ENCODE measurements at places on chromosomes 4 and X.

DNA sequence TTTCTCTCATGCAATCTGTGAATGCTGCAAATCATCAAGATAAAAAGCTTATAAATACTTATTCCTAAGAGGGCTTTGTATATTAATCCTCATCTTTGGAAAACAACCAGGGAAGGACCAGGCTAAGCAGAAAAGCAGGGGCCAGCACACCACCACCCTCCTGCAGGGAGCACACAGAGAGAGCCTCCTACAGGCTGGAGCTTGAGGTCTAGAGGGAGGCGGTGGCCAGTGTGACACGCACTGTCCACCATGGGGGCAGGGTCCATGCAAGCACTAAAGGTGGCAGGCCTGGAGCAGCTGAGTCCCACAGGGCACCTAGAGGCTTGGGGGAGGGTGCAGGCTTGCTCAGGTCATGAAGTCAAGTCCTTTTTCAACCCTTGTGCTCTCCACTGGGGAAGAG is 236.9 kb downstream of the TACR3 start:
- DNase-seq, result no peak

DNA sequence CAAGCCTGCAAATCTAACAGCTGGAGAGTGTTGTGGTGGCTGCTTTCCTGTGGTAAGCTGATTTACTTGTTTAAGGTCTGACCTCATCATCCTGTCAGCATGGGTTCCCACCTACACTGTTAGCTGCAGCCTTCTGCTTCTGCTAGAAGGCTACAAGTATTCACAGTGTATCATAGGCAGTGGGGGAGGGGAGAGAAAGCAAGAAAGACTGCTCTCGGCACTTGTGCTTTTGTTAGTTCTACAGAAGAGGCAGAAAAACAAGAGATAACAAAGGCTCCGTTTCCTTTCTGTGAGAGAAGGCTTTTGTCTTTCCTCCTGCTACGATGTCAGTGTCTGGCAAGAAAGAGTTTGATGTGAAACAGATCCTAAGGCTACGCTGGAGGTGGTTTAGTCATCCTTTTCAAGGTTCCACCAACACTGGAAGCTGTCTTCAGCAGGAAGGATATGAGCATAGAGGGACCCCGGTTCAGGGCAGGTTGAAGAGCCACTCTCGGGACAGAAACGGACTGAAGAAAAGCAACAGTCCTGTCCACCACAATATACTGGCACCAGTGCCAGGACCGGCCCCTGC is at the start of gene KLHL4:
Gene KLHL4 (plus strand): TSS at position 232 of the 571 bp plus-strand sequence. CDS start 92 bp downstream, at position 324.
- no peak for DNase-seq

- DNase-seq, result no peak
Measured at GRCh38 chr4:173801361-173801760, 271.3 kb upstream of the HAND2 start.

GRCh38 chr4:105107095-105107856 is 39.4 kb upstream of the TET2 start:
- DNase-seq, result no peak

DNA sequence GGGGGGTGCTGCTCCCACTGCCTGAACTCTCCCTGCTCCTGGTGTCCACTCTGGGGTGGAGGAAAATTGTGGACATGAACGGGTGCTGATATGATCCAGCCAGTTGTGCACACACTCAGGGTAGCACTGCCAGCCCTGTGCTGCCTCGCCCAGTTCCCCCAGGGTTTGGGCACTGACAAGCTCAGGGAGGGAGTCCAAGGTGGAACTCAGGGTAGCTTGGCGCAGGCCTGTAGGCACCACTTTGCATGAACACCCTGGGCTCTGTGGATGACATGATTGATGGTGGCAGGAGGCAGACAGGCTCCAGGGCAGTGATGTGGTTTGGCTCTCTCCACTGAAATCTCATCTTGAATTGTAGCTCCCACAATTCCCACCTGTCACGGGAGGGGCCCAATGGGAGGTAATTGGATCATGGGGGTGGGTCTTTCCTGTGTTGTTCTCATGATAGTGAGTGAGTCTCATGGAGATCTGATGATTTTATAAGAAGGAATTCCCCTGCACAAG is 572.0 kb upstream of the PABPC4L start:
- DNase-seq, result no peak

DNA sequence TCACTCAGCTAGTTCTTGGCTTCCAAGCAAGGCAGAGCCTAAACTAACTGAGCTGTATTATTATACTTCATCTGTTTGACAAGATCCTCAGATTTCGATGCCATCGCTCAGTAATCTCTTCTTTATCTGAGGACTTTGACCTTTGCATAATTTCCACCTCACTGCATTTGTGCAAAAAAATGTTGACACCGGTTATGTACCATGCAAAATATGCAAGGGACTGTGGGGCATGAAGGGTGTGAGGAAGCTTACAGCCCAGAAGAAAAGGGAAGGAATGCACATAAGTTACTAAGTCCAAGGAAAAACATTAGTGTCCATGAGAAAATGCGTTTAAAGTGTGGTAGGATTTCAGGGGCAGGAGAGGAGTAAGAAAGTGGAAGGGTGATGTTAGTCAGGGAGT is 295.4 kb downstream of the PACRGL start:
- DNase-seq, result no peak

DNA sequence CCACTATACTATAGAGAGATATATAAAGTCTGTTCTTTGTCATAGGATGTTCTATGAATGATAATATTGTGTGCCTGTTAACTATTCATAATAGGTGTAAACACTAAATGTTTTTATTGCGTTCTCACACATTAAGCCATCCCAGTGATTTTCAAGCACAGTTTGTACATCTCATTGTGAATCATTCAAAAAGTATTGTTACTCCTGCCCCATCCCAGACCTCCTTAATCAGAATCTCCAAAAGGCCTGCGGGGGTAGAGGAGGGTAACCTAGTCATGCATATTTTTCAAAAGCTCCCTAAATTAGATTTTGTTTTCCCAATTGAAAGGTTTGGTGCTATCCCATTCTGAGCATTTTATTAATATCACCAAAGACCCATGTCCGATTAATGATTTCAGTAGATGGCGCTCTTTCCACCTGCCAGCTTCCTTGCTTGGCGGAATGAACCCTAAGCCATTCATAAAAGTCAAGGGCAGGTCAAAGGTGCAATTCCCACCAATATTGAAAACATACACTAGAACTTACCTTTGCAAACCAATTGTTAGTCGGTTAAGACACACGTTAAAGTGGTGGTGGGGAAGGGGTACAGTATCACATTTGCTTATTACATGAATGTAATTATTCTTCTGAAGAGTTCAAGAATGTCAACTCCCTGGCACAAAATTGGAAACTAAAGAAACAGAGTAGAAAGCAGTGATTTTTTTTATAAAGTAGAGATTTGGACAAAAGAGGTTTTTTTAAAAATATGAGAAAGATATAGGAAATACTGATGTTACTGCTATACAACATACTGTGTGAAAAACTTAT is 5.8 kb upstream of the TET2 start:
- peak; percentile 8 for DNase-seq

GRCh38 chr4:23889391-23889790 is 456 bp downstream of the PPARGC1A start:
- no peak for DNase-seq

DNA sequence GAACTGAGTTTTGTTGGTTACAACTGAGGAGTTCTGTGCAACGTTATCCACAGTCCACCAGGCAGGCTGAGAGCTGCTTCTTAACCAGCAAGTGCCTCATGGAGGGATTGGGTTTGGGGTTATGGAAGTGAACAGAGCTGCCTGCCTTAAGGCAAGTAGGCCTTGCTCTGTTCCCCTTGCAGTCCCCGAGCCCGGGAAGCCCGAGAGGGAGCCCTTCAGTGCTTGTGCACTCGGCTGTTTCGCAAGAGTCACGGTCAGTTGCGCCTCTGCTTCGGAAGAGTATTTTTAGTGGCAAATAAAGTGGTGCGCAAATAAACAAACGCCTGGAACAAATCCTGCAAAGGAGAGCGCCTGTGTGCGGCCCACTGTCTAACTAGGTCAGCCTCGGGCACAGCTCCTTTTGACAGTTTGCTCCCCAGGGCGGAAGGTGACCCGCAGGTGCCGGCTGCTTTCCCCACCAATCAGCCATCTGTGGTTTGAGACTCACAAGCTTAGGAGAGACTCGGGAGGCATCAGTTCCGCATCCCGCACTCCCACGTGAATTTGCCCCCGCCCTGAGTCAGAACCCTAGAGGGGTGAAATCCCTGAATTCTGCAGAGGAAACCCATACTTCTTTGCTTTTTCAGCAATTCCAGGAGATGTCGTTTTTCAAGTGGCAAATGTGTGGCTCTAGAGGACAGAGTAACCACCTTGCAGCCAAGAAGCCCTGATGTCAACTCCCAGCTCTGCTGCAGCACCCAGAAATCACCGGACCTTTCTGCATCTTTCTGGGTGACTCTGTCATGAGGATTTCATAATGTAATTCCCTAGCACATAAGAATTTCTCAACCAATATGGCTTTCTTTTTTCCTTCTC is 56.8 kb downstream of the LGI2 start:
- DNase-seq, result no peak

DNA sequence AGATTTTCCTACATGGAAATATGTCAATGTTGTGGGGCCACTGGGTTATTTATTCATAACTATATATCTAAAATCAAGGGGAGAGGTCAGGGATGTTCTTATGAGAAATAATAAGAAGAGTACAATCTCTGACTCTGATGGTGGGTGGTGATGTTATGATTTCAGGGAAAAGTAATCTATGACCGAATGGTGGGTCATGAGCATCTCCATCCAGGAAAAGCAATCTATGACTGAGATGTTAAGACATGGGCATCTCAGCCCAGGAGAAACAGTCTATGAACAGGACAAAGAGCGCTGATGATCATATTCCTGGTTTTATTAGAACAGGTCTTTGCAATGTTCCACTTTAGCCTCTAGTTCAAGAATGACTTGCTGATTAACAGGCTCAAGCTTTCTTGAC is 137.1 kb downstream of the ARSF start:
- DNase-seq, result no peak

- DNase-seq, result no peak
Measured at GRCh38 chrX:14050709-14051108, 21.0 kb upstream of the GEMIN8 start.

GRCh38 chrX:55754861-55755294 is 37.3 kb downstream of the RRAGB start:
- DNase-seq, result no peak

DNA sequence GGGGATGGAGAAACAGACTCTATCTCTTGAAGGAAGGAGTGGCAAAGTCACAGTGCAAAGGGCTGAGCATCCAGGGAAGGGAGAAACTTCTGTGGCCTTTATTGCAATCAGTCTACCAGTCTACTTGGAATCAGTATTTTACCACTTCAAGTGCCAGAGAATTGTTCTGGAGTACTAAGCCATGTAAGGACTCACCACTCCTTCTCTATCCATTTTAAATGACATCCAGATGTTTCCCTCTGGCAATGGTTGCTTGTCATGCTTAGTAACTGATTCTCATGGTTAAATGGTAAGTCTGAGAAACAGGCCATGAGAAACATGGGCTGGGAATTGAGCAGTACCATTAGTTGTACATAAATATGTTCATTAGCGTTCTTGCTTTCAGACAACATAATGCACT is 21.1 kb upstream of the SMIM10 start:
- no peak for DNase-seq

DNA sequence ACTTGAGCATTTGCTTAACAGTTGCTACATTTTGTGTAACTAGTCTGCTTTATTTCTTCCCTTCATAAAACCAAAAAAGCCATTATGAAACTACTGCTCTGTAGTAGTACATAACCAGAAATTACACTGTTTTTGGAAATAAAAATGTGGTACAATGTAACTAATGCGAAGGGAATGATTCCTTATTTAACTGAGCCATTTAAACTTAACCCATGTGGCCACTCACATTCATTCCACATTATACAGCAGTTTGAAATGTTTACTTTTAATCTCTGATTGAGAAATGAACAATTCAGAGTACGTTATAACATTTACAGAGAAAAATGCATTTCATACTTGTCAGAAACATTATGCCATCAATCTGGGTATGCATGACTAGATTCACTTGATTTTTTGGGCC is 94.2 kb downstream of the NYX start:
- no peak for DNase-seq

- no peak for DNase-seq
Measured at GRCh38 chr4:81454948-81455347, 16.8 kb downstream of the RASGEF1B start.

DNA sequence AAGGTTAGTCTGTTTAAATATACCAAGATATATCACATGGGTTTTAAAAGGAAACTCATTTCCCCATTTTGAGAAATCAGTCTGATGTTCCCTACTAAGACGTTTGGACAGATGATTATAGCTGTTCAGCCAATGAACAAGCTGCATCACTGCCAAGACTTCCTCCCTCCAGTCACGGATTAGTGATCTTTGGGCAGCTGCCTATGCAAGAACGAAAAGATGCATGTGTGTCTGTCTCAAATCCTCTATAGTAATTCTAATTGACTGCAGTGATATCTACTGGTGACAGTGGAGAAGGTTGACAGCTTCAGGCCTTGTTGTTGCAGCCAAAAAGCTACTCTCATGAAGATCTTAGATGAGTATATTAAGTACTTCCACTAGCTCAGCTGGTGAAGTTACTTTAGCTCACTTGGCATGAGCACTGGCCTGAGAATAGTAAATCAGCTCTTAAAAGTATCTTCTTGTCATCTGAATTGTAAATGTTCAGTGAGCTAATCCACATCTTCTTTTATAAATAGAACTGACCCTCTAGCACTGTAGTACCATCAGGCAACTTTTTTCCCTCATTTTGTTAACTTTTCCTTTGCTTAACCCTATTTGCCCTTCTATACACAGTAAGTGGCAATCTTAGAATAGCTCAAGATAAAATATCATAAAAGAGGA is 134.5 kb upstream of the PCDH10 start:
- no peak for DNase-seq

GRCh38 chr4:4470208-4470607 is 71.6 kb downstream of the STX18 start:
- DNase-seq, result no peak

DNA sequence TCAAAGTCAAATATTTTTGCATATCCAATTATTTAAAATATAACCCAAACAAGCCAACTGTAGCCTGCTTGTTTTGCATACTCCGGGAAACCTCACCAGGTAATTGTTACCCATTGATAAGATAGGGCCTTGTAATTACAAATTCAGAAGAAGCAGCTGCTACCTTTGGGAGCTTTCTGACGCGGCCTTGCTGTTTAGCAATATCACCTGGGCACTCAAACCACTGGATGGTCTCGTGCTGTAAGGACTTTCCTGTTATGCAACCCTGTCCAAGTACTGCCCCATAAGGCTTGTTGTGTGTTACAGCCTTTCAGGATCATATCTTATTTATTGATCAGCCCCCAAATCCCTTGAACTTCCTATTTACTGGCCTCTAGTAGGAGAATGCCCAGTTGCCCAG is 52.1 kb downstream of the HS3ST1 start:
- no peak for DNase-seq

DNA sequence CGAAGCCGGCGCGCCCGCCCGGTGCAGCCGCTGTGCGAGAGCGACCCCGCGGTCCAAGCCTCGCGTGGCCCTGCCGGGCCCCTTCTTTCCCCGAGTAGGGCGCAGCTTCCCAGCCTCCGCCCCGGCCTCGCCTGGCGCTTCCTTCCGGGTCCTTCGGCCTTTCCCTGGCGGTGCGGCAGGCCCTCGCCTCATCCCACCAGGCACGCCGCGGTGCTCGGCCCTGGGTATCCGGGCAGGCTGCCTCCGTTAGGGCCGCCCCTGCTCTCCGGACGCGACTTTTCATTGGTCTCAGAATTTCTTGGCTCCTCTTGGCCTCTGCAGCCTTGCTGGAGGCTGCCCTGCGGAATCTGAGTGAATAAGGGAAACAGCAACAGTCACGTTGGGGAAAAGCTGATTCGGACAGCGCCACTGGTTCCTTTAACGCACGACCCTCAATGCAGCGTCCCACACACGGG is 429 bp downstream of the UVSSA start:
- peak; percentile 65 for DNase-seq

GRCh38 chr4:179663641-179664429 is 2221.6 kb upstream of the AGA start:
- no peak for DNase-seq

Data from activated naive CD8-positive, alpha-beta T cell treated with anti-CD3 and anti-CD28 coated beads for 36 hours (primary cell).